Motor neuron (in vitro differentiated cells): ENCODE measurements at places on chromosomes 7 and 10. TPM values are rescaled to one million over a fixed set of nuclear protein-coding genes. Genes with fewer than 3 reads are reported as not detected.

The GRID2IP gene
- total RNA-seq = 0.08 and 0.09 TPM in 2 replicates

- no peak for ATAC-seq
Observed at GRCh38 chr10:618229-618989, 71.1 kb downstream of the DIP2C start.

DNA sequence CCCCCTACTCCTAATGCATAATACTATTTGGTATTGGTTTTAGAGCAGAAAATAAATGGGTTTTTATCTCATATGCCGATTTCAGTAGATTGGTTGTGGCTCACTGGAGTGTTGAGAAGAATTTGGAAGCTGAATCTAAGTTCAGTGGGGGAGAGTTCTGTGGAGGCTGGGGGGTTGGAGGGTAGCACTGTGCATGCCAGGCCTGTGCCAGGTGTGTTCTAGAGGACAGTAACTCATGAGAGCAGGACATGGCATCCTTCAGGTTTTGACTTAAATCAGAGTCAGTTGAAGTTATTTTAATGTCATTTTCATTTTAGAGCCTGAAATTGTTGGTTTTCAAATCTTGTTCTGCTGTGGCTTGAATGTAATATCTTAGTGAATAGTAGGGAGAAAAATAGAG lies 79.5 kb downstream of the EEPD1 start:
- ATAC-seq = no peak

DNA sequence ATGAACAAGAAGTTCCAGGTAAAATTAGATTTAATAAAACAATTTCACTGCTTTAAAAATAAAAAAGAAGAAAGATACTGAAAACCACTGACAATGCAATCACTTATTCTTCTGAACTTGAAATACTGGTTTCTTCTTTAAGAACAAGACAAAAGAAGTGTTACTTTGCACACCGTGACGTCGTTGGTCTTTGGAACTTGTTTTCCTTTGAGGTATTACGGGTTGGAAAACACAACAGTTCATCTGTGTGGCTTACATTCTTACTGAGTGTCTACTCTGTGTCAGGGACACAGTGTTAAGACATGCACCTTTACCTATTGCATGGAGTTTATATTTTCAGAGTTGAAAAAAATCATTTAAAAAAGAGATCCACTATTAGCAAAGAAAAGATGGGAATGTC lies 41.3 kb upstream of the UCN3 start:
- no peak for ATAC-seq

GRCh38 chr10:87868277-87868676 lies 4.9 kb downstream of the PTEN start:
- no peak for ATAC-seq

The ACSM6 gene
- 0.24 TPM in 1 of 2 replicates, not detected in the other for total RNA-seq
